Fibroblast of lung (primary cell): ENCODE measurements at places on chromosomes 6 and 20. TPM values are rescaled to one million over a fixed set of nuclear protein-coding genes. Genes with fewer than 3 reads are reported as not detected.

Gene LKAAEAR1
- not detected in 2 replicates for total RNA-seq

Gene PPP1R11
- total RNA-seq, result 13.9 and 16.8 TPM in 2 replicates

Gene CRISP3
- total RNA-seq, result not detected in 2 replicates

Gene PTCRA
- not detected in 2 replicates for total RNA-seq

Gene CDSN
- not detected in 2 replicates for total RNA-seq

Gene LGSN
- under 0.01 TPM in 1 of 2 replicates, not detected in the other for total RNA-seq

Gene PROKR2
- not detected in 2 replicates for total RNA-seq
